ENCODE measurements at places on chromosomes 12 and 14.

GRCh38 chr14:91877376-91877915, 10.1 kb upstream of the TC2N start:
- DNase-seq = no peak

- no peak for DNase-seq
Measured at GRCh38 chr14:51933191-51933590, 56.2 kb upstream of the RTRAF start.

DNA sequence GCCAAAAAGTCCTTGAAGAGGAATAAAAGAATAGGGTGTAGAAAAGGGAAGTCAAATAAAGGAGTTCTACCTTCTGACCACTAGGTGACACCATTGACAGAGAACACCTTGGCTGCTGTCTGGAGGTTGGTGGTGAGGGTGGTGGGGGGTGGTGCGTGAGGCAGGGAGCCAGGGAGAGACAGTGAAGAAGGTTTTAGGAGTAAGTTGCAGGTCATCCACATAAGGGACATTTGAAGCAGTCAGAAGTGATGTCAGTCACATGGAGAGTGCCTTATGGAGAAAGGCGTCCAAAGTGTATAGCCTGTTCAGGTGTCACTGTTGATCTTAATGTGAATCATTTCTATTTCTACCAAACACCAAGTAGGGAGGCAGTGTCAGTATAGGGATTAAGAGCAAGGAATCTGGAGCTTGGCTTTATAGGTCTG, 279.3 kb upstream of the DDHD1 start:
- peak; percentile 49 for DNase-seq

DNA sequence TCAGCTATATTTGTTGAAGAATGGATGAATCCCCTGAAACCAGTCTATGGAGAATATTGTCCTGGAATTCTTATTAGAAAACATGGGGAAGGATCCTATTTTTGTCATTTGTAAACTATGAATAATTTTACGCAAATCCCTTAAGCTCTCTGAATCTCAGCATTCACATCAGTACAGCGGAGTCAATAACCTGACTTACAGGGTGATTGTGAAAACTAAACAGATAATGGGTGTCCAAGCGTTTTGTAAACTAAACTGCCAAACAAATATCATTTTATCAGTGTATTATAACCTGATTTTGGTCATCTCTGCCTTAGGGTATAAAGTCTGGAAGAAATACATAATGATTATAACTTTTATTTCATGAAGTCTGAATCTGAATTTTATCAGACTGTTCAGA, 10.0 kb downstream of the ART4 start:
- DNase-seq = no peak

GRCh38 chr12:5023842-5024241, 19.8 kb upstream of the KCNA5 start:
- DNase-seq = no peak

DNA sequence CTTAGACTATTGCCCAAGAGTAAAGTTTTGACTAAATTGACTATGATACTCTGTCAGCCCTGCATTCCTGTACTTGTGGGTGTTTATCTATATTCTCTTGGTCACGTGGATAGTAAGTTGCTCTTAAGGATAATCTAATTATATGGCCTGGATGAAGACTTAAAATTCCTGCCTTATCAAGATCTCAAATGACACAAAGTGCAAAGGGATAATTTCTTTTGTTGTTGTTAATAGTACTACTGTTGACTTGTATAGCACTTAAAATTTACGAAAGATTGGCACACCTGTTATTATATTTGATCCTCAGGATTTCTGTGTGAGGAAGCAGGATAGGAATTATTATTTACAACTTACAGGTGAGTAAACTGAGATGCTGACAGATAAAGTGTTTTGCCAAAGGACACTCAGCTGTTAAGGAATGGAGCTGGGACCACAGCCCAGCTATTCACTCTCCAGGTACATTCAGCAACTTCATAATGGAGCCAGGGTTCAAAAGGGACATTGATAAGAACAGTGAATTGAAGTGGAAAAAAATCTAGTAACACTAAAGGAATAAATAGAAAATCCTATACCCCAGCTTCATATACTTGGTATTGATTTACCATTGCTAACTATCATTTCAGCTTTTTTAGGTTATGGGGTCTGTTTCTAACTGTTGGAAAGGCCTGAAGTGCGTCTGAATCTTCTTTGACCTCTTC, 53.4 kb upstream of the EVL start:
- DNase-seq = no peak

- peak; percentile 14 for DNase-seq
Measured at GRCh38 chr12:83958997-83959396, 953.6 kb downstream of the SLC6A15 start.

DNA sequence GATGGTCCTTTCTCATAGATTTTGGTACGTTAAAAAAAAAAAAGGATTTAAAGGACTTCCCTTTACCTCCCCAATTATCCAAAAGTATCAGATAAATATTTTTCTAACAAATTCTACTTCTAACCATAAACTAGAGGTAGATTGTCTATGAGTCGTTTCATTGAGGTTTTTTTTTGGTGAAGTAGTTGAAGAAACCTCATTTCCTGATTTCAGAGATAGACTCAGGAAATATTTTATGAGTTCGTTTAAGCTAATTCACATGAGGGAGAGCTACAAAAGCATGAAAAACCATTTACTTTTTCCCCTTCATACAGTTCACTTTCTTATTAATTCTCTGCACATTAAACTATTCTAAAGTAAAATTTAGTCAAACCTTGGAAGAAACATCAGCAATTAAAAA, 112.5 kb downstream of the RALGAPA1 start:
- DNase-seq = no peak

DNA sequence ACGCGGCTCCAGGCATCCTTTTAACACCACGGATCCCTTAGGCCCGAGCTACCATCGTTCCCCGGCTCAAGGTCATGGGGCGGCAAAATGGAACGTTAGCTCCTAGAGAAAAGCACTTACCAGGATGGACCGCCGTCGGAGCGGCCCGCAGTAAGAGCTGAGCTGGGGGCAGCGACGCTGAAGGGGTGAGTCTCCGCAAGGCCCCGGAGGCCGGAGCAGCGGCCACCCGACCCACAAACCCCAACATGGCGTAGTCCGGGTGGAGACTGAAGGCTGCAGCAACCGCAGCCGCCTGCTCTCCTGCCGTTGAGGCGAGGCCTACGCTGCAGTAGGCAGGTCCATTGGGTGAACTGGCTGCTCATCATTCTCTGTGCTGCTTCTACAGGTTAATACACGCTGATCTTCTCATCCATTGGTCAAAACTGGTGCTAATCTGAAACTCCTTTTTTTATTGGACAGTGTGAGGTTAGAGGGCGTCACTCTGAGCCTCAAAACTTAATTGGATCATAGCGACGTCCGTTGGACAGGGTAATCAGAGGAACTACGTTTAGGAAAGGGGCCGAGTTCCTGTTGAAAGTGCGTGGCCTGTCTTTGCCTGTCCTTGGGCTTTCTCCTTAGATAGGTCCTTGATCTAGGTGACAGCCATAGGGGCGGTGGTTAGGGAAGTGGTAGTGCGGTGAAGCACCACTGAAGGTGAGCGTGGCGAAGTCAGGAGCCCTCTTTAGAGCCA, at the start of gene ATP5F1B:
Gene ATP5F1B (minus strand): TSS at position 268 of the 730 bp plus-strand sequence. CDS start 21 bp downstream, at position 247.
- peak; percentile 100 for DNase-seq
